Stimulated activated effector memory CD8-positive, alpha-beta T cell treated with anti-CD3 and anti-CD28 coated beads, Interleukin-12 subunit alpha, Interleukin-12 subunit beta, amount 100 ng/mL, for 72 hours (primary cell): ENCODE measurements at places on chromosomes 3 and 15.

DNA sequence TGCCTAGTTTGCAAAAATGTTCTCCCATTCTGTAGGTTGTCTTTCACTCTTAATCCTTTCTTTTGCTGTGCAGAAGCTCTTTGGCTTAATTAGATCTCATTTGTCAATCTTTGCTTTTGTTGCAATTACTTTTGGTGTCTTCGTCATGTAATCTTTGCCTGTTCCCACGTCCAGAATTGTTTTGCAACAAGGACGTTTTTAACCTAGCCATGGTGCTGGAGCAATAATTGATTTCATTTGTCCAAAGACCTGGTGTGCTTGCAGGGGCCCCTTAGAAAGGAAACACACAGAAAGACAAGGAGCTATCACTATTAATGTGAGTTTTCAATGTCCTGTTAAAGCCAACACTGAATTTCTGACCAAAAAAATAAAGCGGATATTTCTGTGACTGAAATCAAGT lies 89.1 kb upstream of the GALNT15 start:
- no peak for DNase-seq

DNA sequence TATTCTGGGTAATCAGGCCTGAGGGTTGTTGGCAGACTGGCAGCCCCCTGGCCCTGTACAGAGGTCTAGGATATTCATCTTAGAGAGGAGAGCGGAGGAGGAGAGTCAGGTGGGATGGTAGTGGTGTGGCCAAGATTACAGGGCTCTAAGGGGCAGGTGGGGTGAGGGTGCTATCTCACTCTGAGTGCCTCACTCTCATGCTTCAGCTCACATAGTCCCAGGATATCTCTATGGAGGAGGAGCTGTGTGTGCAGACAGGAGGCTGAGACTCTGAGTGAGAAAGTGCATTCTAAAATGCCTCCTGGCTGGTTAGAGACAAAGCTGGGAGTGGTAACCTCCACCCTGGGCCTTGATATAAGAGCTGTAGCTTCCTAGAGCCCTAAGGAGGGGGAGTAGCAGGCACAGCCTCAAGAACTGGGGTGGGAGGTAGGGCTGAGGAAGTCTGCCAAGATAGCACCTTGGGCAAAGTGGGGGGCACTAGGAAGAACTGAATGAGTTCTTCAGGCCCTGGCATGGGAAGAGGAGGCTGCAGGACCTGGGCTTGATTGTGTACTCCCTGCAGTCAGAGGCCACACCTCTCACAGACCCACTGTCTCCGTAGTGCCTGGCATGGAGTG lies 39.9 kb downstream of the CLSTN2 start:
- DNase-seq: no peak

GRCh38 chr3:8739757-8740504 lies 6.3 kb downstream of the CAV3 start:
- no peak for DNase-seq

DNA sequence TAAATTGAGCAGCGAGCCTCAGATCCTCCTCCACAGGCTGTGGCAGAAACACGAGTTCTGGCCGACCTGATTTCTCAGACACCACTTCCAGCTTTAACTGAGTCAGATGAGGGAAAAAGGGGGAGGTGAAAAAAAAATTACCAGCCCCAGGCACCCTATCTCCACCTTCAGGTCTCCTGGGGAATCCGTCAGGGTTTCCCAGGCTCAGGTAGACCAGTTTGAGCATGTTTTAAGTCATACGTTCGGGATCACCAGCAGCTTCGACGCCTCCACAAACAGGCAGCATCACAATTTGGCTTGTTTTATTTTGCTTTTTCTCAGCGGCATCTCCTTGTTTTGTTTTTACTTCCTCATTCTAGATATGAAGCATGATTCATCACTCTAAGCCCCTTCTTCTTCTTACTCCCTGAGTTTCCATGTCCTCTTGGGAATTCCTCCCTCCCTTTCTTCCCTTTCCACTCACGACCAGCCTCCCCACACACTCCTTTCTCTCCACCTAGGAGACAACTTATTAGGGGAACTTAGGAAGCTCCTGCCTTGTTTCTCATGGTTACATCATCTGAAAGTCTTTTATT lies 190.1 kb downstream of the ZNF621 start:
- no peak for DNase-seq

- DNase-seq: no peak
Observed at GRCh38 chr15:71259866-71260265, 144.6 kb downstream of the THSD4 start.

- DNase-seq: no peak
Observed at GRCh38 chr15:60408463-60408981, 10.7 kb upstream of the ANXA2 start.

DNA sequence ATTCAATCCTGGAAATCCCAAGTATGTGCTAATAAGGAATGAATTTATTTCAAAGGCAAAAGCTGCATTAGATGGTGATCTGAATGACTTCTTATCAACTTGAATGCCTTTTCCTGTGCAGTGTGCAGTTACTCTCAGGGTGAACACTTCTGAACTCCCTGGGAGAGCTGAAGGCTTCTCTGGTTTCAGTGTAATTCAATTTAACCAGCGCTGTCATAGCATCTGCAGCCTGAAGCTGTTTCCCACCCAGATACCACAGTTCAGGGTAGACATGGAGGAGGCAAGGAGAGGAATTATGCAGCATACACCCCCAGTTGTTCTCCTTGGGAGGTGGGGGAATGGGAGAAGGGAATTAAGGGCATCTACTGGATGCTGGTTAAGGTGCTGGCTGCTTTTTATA lies 49.1 kb upstream of the PRR23C start:
- DNase-seq: no peak

DNA sequence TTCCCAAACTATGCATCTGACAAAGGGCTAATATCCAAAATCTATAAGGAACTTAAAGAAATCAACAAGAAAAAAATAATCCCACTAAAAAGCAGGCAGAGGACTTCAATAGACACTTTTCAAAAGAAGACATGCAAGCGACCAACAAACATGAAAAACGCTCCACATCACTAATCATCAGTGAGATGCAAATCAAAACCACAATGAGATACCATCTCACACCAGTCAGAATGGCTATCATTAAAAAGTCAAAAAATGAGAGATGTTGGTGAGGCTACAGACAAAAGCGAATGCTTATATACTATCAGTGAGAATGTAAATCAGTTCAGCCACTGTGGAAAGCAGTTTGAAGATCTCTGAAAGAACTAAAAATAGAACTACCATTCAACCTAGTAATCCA lies 20.2 kb downstream of the CFAP44 start:
- DNase-seq: no peak

GRCh38 chr15:49887659-49888322 lies 231.2 kb downstream of the ATP8B4 start:
- DNase-seq: no peak

- no peak for DNase-seq
Observed at GRCh38 chr3:36557708-36558421, 177.6 kb downstream of the STAC start.

DNA sequence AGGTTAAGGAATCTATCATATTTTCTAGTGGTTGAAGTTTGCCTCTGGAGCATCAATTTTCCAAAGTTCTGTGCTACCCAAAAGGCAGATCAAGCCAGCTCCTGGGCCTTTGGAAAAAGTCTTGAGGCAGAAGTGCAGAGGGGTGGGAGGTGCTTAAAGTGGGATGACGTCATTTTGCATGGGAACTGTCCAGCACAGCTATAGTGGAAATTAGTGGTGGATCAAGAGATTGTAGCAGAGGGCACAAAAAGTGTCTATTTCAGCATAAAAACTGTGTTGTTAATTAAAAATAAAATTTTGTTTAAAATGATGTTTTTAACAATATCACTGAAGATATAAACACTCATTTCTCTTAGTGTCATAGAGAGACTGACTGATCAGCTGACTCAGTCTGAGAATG lies 221.9 kb downstream of the LRRN1 start:
- DNase-seq: no peak

GRCh38 chr15:59521443-59521842 lies 83.5 kb downstream of the FAM81A start:
- no peak for DNase-seq

GRCh38 chr15:65533057-65533756 lies 2.9 kb downstream of the HACD3 start:
- DNase-seq: no peak

DNA sequence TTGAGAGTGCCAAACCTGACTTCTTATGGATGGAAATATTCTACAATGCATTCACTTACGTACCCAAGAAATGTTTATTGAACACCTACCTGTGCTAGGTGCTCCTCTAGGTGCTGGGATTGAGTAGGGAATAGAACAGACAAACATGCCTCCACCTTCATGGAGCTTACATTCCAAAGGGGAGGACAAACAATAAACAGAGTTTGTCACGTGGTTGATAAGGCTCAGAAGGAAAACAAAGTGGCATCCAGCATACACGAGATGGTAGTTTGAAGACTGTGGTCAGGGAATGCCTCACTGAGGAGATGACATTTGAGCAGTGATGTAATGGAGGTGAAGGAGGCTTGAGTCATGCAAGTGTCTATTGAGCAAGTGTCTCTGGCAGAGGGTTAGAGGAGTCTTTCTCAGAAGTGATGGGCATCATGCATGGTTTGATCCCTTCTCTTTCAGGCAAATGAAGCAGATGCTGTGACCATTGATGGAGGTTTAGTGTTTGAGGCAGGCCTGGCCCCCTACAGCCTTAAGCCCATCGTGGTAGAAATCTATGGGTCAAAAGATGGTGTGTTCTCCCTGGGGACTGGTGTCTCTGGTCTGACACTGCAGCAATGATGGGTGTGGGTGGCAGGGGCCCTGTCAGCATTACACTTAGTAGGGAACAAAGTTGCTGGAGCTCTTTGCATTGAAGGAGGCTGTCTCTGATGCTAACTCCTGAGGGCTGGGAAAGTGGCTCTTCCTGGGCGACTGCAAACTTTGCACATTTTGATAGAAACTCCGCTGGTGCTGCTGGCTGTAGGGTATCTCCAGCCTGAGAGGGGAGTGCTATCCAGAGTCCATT lies 29.7 kb upstream of the TOPBP1 start:
- no peak for DNase-seq

DNA sequence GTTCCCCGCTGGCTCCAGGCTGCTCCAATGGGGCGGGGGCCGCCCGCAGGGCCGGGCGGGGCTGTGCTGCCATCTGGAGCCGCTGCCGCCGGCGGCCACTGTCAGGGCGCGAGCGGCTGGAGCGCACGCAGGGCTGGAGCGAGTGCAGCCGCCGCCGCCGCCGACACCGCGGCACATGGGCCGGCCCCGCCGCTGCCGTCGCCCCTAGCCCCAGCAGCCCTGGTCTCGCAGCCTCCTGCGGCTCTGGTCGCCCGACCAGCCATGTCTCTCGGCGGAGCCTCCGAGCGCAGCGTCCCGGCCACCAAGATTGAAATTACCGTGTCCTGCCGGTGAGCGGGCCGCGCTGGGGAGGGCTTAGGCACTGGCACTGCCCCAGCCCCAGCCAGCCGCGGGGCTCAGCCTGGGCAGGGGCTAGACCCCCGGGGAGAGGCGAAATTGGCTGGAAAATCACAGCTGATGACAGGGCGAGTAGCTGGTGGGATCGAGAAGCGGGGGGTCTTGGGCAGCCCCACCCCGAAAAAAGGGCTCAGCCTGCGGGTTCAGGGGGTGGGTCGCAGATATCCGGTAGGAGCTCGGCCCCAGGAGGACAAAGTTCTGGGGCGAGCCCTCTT lies at the start of gene CPNE9:
CPNE9 (plus strand) TSS at position 98 of the 611 bp plus-strand sequence; CDS start at position 262, 164 bp downstream.
- no peak for DNase-seq

- DNase-seq: no peak
Observed at GRCh38 chr3:133812872-133813271, 7.3 kb downstream of the SRPRB start.

GRCh38 chr3:190695225-190695624 lies 167.3 kb downstream of the GMNC start:
- DNase-seq: no peak

DNA sequence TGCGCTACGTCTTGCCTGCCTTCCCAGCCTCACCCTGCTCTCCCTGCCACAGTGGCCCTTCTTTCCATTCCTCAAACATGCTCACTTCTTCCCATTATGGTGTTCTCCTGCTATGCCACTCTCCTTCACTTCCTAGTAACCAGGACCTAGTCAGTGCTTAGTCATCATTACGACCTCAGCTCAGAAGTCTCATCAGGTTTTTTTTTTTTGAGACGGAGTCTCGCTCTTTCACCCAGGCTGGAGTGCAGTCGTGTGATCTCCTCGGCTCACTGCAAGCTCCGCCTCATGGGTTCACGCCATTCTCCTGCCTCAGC lies 149.5 kb downstream of the GREM1 start:
- no peak for DNase-seq

- no peak for DNase-seq
Observed at GRCh38 chr3:43423142-43423541, 136.8 kb downstream of the SNRK start.

- DNase-seq: no peak
Observed at GRCh38 chr3:151890721-151891141, 17.3 kb downstream of the SUCNR1 start.
